ENCODE measurements at places on chromosomes 16 and 17.

- DNase-seq, result no peak
These were observed 701 bp upstream of the DPEP2 start for GRCh38 chr16:67999985-68000384.

DNA sequence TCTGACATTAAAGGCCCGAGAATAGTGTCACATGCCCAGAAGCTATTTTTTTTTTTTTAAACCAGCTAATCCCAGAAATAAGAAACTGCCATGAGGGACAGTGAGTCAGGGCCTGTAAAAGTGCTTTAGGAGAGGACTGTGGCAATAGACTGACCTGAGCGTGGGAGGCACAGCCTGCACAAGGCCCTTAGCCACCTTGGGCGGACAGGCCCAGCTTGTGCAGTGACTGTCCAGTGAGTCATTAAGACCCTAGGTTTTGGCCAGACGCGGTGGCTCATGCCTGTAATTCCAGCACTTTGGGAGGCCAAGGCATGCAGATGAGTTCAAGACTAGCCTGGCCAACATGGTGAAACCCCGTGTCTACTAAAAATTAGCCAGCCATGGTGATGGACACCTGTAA is 343.0 kb upstream of the ZFHX3 start:
- DNase-seq, result no peak

GRCh38 chr16:85274501-85274900 is 162.2 kb upstream of the CIBAR2 start:
- DNase-seq, result no peak

DNA sequence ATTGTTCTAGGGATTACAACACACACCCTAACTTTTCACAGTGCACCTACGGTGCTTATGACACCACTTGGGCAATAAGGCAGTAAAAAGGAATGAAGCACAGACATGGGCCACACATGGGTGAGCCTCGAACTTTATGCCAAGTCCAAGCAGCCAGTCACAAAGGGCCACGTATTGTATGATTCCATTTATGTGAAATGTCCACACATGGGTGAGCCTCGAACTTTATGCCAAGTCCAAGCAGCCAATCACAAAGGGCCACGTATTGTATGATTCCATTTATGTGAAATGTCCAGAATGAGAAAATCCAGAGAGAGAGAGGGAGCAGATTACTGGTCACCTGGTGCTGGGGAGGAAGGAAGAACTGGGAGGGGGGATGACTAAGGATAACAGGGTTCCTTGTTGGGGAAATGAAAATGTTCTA is 22.2 kb downstream of the RMI2 start:
- no peak for DNase-seq

DNA sequence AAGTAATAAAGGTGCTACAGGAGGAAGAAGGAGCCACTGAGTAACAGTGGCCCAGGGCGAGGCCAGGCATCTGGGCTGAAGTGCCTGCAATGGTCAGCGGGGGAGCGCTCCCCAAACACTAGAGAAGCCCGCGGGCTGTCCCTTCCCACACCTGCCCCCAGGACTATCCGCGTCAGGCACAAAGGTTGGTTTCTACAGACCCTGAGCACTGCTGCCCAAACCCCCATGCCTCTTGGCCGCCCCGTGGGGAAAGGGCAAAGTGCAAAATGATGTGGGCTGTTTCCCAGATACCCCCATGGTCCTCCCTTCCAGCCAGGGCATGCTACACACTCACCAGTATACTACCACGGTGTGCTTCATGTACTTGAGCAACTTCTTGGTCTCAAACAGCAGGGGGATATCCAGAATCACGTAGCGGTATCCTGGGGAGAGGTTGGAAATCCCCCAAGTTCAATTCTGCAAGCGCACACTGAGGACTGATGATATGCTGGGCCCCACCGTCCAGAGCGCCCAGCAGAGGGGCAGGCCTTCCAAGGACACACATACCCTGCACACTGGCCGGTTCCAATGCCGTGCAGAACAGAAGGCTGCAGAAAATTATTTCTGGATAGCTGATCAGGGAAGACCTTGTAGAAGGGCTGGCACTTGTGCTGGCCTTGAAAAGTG is 21.5 kb downstream of the DCAKD start:
- no peak for DNase-seq

DNA sequence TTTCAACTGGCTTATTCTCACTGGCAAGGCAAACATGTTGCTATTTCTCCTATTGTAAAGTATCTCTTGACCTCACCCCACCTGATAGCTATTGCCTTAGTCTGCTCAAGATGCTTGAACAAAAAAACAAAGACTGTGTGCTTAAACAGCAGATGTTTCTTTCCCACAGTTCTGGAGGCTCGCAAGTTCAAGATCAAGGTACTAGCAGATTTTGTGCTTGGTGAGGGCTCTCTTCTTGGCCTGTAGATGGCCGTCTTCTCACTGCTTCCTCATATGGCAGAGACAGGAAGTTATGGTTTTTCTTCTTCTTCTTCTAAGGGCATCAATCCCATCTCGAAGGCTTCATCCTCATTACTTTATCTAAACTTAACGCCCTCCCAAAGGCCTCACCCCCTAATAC is 109.7 kb upstream of the CLEC3A start:
- no peak for DNase-seq

- DNase-seq, result peak; percentile 32
These were observed 1.6 kb downstream of the CMIP start for GRCh38 chr16:81445966-81446906.

DNA sequence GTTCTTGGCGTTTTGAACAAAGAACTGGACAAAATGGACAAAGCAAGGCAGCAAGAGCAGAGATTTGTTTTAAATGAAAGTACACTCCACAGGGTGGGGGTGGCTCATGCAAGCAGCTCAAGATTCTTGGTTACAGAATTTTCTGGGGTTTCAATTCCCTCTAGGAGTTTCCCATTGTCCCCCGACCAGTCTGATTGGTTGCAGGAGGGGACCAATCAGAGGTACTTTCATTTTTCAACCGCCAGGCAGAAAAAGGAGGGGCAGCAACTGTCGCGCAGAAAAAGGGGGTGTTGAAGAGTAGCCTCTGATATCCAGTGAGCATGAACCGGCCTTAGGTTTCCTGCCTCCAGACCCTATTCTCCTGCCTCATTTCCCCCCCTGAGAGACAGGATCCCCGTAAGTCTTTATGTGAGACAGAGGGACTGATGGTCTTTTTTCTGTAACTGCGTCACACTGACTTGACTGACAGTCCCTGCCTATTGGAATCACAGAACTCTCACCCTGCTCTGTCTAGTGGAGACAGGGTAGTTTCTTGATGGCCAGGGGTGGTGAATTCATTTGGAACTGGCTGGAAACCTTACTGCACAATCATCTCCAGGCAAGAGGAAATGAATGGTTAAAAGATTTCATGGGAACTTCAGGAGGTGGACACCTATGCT is 59.4 kb upstream of the ALOX12 start:
- DNase-seq, result peak; percentile 21

GRCh38 chr16:67833030-67833414 is 9.1 kb upstream of the THAP11 start:
- DNase-seq, result peak; percentile 41

- DNase-seq, result peak; percentile 21
These were observed 132.4 kb upstream of the CHMP6 start for GRCh38 chr17:80859002-80859941.

DNA sequence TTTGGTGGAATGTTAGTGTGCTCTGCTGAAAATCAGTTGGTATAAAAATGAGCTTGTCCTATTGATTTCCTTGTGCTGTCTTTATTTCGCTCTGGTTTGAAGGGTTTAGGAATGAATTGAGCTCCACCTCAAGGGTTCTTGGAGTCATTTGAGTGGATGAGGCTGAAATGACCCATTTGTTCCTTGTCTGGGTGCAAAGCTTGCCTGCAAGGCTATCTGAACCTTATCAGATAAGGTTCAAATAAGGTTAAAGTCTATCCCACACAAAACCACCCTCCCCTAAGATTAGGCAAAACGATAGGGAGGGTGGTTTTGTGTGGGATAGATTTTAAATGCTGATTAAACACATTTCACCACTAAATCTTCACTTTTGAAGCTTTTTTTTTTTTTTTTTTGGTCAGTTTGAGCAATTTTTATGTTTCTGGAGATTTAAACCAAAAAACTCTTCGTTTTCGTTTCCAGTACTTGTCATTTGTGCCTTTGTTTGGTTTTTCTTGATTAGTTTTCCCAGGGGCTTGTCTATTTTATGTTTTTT is 62.7 kb downstream of the ARHGAP44 start:
- DNase-seq, result no peak
